Caco-2 (cell line): ENCODE measurements at places on chromosomes 16 and 17. TPM values are rescaled to one million over a fixed set of nuclear protein-coding genes. Genes with fewer than 3 reads are reported as not detected.
A peak's percentile ranks its signal among the peaks of the same experiment; 100 is the strongest.

Gene P2RX1
- total RNA-seq, result 0.23 TPM in 1 of 2 replicates, not detected in the other

Gene KLHL36
- total RNA-seq, result 67.6 and 70.2 TPM in 2 replicates

Gene TRIM25
- 85.6 and 89.4 TPM in 2 replicates for total RNA-seq

Gene SLC12A3
- 0.67 and 0.73 TPM in 2 replicates for total RNA-seq

DNA sequence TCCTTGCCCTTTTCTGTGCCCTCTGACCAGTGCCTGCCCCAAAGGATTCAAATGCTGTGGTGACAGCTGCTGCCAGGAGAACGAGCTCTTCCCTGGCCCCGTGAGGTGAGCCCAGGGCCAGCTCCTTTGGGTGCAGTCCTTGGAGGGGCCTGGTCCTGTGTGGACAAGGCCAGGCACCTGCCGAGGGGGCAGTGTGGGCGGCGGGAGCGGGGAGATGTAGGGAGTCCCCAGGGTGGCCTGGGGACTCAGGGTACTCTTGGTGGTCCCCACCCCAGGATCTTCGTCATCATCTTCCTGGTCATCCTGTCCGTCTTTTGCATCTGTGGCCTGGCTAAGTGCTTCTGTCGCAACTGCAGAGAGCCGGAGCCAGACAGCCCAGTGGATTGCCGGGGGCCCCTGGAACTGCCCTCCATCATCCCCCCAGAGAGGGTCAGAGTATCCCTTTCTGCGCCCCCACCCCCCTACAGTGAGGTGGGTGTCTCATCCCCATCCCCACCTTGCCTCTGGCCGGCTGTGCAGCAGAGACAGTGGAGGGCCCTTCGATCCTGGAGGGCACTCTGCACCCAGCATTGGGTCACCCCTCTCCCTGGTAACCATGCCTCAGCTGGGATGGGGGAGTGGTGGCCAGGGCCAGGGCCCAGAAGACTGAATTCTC is 4.4 kb downstream of the TMEM92 start:
- peaks cover 49% of the 10 kb centered on the region for H3K4me1 ChIP-seq
- no peaks in the 10 kb centered on the region for H3K27me3 ChIP-seq
- DNase-seq, result no peak
- H3K36me3 ChIP-seq, result 0 out of 2 replicates have a peak, but pooled peaks cover 2% of the 10 kb centered on the region
- no peak overlapping the region for H3K27ac ChIP-seq

GRCh38 chr17:14815079-14815478 is 450.0 kb downstream of the PMP22 start:
- H3K27ac ChIP-seq, result no peak overlapping the region
- no peaks in the 10 kb centered on the region for H3K4me1 ChIP-seq
- DNase-seq, result no peak
- H3K4me3 ChIP-seq, result no peak overlapping the region

DNA sequence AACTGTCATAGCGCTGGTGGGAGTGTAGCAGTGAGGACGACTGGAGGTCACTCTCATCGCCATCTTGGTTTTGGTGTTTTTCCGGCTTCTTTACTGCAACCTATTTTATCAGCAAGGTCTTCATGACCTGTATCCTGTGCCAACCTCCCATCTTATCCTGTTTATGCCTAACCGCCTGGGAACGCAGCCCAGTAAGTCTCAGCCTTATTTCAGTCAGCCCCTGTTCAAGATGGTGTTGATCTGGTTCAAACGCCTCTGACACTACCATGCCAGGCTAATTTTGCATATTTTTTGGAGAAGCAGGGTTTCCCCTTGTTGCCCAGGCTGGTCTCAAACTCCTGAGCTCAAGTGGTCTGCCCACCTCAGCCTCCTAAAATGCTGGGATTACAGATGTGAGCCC is 179.8 kb upstream of the HSBP1 start:
- no peak for DNase-seq
- no peak overlapping the region for H3K4me3 ChIP-seq
- H3K27me3 ChIP-seq, result no peaks in the 10 kb centered on the region; the same call in none of the 2 replicates
- H3K36me3 ChIP-seq, result no peaks in the 10 kb centered on the region
- H3K4me1 ChIP-seq, result no peaks in the 10 kb centered on the region

- DNase-seq, result no peak
- no peak overlapping the region for H3K4me3 ChIP-seq
- no peaks in the 10 kb centered on the region for H3K36me3 ChIP-seq
- peak overlapping the region; percentile 24 for H3K27ac ChIP-seq
- H3K27me3 ChIP-seq, result no peaks in the 10 kb centered on the region
Observed at GRCh38 chr17:6753006-6753445, 2.8 kb upstream of the XAF1 start.
